ENCODE measurements at places on chromosomes 6 and 20.

DNA sequence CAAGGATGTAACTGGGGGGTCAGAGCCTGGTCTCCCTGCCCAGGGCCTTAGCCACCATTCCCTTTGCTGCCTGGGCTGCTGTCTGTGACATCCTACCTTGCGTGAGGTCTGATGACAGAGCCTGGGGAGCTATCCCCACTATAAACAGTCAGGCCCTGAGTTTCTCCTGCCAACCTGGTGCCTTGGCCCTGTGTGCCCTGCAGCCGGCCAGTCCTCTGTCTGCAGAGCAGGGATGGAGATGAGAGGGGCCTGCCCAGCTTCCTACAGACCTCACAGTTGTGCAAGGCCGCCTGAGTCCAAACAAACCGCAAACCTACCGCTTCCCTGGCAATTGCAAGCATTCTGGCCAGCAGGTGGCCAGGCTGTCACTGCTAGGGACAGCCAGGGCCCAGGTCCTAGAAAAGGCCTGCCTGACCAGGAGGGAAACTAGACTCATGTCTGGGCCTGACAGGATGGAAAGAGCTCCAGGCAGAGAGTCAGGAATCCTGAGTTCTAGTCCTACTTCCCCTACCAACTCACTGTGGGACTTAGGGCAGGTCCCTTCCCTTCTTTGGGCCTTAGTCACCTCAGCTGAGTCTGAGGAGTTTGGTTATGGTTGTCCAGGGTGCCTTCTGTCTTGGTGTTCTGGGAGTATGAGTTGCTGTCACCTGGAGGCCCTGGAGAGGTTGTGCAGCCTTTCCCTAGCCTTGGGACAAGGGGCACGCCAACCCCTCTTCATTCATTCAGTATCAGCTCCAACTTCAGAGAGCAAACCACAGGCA lies 86.2 kb downstream of the VEGFA start:
- peak; percentile 32 for DNase-seq

DNA sequence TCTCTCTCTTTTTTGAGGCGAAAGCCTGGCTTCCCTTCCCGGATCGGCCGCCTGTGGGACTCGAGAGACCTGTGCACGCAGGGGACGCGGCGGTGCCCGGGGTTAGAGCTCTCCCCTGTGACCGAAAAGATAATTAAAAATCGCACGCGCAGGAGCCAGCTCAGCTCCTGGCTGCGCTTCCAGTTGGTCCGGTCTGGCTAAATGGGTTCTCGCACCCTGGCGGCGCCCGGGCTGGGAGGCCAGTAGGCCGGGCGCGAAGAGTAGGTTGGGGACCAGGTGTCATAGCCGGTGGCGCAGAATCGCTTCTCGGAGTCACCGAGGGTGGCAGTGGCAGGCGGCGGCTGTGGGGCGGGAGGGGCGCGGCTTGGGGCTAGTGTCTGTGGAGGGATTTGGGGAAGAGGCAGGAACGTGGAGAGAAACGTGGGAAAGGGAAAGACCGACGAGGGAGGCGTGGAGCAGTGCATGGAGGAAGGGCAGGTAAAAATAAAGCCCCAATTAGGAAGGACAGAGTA lies 41.9 kb upstream of the SUPT3H start:
- DNase-seq = peak; percentile 35

DNA sequence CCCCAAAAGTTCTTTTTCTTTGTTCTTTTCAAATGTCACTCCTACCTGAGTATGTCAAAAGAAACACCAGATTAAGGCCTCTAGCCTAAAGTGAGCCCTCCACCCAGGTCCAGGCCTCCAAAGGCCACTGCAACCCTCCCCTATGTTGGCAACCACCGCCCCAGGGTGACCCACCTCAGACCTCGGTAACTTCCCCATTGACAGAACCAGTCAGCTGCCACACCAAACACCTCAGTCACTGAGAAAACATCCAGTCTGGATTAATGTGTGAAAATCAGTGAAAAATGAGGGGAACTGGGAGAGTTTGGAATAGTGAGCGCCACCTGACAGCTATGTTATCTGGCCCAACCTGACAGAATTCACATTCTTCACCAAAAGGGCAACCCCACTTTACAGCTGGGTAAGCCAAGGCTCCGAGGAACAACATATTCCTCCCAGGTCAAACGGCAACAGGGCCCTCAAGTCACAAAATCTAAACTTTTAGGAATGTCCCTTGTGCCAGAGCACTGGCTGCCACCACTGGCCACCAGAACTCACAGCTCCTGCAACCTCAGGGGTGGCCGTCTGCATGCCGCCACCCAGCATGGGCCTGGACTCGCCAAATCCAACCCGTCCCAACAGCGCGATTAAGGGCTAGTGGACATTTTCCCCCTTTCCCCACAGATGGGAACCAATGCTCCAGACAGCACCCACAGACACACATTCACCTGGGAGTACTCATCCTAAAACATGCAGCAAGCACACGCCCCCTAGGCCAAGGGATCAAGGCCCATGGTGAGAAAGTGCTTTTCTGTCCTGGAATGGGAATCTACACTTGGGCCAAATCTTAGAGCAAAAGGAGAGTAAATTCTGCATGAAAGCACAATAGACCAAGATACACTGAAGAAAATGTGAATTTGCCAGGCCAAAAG lies 4.8 kb downstream of the TAF4 start:
- no peak for DNase-seq

DNA sequence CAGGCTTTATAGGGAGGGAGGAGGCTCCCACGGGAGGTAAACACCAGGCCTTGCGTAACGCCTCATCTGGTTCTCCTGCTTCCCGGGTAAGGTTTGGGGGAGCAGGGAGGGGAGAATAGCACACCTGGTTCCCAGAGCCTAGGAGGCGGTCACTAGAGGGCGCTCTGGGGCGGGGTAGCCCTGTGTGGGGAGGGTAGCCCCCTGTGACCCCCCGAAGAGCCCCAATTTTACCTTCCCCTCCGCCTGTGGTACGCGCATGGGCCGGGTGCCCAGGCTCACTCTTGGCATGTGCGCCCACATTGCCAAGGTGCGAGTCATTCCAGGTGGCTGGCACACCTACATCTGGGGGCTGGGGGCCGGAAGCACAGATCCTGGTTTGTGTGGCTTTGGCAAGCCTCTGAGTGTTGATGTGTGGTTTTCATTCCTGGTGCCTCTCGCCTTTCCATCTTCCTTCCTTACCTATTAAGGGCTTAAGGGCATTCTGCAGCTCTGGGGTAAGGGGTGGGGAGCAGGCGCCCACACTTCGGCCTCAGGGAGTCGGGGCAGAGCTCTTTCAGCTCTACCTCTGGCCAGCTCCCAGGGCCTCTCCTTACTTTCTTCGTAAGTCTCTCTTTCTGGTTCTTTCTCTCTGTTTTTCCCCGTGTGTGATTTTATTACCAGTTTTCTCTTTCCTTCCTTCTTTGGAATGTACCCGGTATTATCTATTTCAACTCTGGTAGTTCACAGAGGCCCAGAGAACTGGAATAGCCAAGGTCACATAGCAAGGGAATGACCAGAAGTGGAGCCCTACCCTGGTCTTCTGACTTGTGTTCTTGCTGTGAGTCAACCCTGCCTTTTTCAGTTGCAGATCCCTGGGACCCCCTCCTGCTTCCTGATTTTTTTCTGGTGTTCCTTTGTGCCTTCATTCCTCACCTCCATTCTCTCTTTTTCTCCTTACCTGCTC lies 492 bp upstream of the RNF39 start:
- no peak for DNase-seq

DNA sequence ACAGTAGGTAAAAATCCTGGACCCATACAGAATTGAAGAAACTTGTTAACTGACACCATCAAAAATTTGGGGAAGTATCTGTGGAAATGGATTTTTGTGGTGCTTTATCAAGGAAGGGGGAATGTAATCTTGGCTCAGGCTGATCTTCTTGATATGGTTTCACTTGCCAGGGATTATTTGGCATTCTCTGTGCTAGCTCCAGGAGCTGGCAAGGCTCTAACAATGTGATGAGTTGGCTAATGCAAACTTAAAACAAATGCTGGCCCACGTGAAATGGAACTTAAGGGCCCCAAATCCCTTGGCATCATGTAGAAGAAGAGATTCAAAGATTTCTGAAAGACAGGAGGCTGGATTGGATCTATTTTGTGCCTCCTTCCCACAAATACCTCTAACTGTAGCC lies 13.1 kb downstream of the KCNS1 start:
- DNase-seq = peak; percentile 88

- no peak for DNase-seq
These were observed 855.5 kb upstream of the MAP3K7 start for GRCh38 chr6:91442342-91442741.

- DNase-seq = no peak
These were observed 17.6 kb downstream of the WRNIP1 start for GRCh38 chr6:2782825-2783187.

DNA sequence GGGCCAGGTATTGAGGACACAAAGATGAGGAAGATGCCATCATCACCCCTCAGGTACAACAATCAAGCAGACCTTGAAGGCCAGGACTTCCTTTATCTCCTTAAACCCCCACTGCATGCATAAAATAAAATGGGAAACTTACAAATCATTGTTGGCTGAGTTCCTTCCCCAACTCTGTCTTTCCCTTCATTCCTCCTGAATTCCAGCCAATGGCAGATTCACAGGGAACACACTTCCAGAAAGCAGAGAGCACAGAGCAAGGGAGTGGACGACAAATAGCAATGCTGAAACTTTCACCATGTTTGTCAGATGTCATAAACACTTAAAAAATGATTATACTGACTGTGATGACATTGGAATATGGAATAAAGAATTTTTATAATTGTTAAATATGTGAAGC lies 37.3 kb upstream of the NXT1 start:
- DNase-seq = no peak

DNA sequence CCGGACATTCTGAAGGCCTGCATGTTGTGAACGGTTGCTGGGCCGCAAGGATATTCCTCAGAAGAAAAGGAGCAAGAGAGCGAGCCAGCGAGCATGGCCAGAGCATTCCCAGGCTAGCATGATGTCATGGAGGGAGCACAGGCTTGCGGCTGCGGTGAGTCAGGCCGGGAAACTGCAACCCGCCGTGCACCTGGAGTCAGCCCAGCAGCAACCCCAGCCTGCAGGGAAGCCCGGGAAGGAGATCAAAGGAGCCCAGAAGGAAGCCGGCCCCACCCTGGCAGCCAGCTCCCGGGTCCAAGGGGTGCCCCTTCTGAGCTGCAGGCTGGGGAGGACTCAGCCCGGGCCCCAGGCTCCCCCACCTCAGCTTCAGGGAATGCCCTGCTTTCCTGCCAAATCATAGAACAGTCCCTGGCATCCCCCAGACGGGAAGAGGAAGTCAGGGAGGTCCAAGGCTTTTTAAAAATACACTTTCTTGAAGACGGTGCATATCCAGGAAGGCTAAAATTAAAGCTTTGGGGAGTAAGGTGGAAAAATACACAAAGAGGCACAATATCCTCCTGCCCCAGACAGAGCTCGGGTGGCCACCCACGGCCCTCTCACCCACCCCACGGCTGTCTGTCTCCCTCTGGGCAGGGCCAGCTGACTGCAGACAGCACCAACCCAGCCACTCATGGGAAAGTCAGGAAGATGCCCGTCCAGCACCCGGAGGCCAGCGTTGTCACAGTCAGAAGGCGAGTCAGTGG lies 53.7 kb downstream of the BMP7 start:
- peak; percentile 68 for DNase-seq

DNA sequence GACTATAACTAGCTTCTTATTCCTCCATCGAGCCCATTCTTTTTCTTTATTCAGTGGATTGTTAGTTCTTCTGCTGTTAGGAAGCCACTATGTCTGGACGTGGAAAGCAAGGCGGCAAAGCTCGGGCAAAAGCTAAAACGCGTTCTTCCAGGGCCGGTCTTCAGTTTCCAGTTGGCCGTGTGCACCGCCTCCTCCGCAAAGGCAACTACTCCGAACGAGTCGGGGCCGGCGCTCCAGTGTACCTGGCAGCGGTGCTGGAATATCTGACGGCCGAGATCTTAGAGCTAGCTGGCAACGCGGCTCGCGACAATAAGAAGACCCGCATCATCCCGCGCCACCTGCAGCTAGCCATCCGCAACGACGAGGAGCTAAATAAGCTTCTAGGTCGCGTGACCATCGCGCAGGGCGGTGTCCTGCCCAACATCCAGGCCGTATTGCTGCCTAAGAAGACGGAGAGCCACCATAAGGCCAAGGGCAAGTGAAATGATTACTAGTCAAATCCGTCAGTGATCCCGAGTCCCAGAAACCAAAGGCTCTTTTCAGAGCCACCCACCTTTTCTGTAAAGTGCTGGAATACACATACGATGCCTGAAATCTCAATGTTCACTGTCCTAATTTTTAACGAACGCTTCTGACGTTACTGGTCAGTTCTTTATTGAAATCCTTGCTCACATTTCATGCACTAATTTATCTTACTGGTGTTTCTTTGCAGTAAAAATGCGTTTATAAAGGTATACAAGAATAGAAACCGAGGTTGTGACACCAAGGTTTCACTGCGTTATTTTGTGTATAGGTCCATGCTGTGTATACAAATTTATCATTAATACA lies 129.9 kb downstream of the HFE start:
- peak; percentile 95 for DNase-seq

DNA sequence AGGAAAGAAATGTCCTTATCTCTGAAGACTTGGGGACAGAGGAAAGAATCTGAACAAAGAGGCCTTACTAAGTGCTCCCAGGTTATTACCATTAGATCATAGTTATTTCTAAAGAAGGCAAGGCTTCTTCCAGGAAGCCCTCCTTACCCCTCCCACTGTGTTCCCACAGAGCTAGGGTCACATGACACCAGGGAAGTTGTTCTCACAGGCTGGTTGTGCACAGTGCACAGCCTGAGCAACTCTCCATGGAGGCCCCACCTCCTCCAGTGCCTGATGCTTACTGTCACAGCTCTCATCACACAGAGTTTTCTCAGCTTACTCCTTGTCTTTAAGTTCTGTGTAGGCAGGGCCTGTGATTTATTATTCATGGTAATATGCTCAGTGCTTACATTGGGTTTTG lies 68.9 kb upstream of the SCGN start:
- no peak for DNase-seq

GRCh38 chr20:50995506-50995905 lies 27.4 kb downstream of the KCNG1 start:
- peak; percentile 44 for DNase-seq

- no peak for DNase-seq
These were observed 508.4 kb upstream of the SULF2 start for GRCh38 chr20:48293671-48294070.

DNA sequence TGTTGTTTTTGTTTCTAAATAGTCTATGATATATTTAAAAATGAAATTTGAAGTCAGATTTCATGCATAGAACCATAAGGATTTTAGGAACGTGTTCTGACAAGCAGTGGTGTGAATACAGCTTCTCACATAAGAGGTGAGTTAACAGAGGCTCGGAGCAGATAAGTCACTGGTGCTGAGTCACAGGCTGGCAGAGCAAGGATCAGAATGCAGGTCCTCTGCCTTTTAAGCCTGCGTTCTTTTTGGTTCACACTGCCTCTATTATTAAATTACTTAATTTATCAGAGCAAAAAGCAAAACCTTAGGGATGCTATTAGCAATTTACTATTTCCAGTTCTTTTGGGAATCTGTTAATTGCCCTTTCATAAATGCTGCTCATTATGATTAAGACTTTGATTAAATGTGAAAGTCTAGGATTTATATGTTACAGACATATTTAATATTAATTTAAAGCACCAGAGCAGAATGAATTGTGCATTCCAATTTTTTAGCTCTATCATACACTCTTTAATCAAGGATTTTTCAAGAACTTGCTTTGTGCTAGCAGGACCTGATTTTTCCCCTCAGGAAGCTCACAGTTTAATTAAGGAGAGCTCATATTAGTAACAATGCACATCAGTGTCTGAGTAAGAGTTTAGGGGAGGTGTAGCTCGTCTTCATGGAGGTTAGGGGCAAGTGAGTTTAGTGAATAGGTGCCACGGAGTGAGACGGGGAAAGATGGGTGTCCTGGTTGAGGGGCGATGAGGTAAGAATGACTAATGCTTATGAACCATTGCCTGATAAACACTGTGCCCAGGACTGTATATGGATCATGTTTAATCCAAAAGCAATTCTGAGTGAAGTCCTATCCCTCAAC lies 212.7 kb upstream of the AGPAT4 start:
- DNase-seq = peak; percentile 63

GRCh38 chr6:34041385-34041784 lies 104.5 kb downstream of the GRM4 start:
- DNase-seq = no peak
